Smooth muscle cell of bladder (primary cell): ENCODE measurements at places on chromosomes 11 and 22. TPM values are rescaled to one million over a fixed set of nuclear protein-coding genes. Genes with fewer than 3 reads are reported as not detected.

OR52J3 gene
- total RNA-seq: not detected in 2 replicates

RFPL1 gene
- not detected in 2 replicates for total RNA-seq

TRIM49 gene
- total RNA-seq: not detected in 2 replicates

STARD10 gene
- 36.0 and 42.9 TPM in 2 replicates for total RNA-seq

P2RY2 gene
- not detected in 2 replicates for total RNA-seq

C1QTNF5 gene
- total RNA-seq: 17.5 and 34.5 TPM in 2 replicates

GPHA2 gene
- total RNA-seq: not detected in 2 replicates

TRIM34 gene
- total RNA-seq: 8.7 and 11.4 TPM in 2 replicates
